ENCODE measurements at places on chromosomes 16 and 17.

DNA sequence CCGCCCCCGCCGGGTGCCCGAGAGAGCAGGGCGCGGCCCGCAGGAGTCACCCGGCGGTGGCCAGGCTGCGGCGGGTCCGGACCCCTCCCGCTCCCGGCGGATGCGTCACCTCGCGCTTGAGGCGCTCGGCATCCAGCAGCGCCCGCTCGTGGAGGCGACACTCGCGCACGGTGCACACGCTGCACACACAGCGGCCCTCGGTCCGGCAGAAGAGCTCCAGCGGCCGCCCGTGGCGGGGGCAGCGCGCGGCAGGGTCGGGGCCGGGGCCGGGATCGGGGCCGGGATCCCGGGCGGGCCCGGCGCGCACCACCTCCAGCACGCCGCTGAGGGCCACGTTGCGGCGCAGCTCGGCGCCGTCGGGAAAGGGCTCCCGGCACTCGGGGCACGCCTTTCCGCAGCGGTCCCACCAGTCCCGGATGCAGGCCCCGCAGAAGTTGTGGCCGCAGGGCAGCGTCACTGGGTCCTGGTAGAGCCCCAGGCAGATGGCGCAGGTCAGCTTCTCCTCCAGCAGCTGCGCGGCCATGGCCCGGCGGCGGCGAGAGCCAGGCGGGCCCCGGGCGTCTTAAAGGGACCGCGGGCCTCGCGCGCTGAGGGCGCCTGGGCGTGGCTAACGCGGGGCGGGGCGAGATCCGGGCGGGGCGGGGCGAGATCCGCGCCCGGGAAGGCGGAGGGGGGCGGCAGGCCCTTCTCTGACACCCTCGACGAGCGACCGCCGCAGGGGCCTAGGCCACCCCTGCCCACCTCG lies at the start of gene TRIM65:
Gene TRIM65, minus strand, starts transcription at position 537 of the 745 bp plus-strand sequence. Its CDS starts 14 bp downstream, at position 523.
- peak; percentile 74 for DNase-seq

- no peak for DNase-seq
Observed at GRCh38 chr17:29051194-29051593, 8.3 kb downstream of the PIPOX start.

- no peak for DNase-seq
Observed at GRCh38 chr16:28189245-28189644, 22.5 kb downstream of the XPO6 start.

- DNase-seq, result no peak
Observed at GRCh38 chr16:80611930-80612327, 71.1 kb downstream of the DYNLRB2 start.

- no peak for DNase-seq
Observed at GRCh38 chr17:7354262-7354843, 603 bp upstream of the TMEM95 start.
